H9 (cell line): ENCODE measurements at places on chromosomes 2 and 18. TPM values are rescaled to one million over a fixed set of nuclear protein-coding genes. Genes with fewer than 3 reads are reported as not detected.

DNA sequence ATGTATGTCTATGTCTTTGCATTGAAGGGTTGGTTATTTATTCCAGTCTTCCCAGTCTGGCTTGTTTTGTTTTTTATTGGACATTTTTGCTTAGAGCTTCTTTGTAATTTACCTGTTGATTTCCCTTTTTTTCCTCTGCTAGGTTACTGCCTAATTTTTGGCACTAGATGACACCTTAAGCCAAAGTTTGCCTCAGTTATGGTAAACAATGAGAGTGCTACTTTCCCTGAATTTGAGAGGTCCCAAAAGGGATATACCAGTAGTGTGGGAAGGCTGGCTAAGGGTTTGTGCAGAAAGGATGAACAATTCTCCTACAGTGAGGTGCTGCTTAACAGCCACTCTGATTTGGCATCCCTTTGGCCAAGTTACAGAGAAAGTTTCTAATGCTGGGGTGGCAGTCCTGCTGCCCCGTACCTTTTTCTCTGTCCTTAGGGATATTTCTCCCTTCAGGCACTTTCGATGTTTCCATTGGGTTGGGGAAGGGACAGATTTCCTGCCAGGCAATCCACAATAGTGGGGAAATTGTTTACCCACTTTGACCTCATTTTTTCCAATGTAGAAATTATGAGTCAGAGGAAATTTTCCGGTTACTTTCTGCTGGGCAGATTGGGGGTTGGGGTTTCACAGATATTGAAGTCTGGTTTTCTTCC, 354.9 kb downstream of the PTPRM start:
- DNase-seq, result no peak

GRCh38 chr2:171574149-171574795, 52.0 kb downstream of the CYBRD1 start:
- peak; percentile 84 for DNase-seq

DNA sequence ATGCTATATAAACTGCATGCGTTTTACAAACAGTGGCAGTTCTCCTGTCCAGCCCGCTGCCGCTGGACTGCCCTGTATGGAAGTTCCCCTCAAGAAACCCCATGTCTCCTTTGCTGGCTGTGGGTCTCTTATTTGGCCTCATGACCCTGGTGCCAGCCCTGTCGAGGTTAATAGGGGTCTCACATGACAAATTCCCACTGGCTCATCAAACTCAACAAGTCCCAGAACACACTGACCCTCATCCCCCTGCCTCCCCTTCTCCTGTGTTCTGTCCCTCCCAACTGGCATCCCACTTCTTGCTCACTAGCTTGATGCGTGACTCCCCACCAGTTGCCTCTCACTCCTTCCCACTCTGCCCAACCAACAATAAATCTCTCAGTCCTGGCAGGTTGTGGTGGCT, 137.6 kb upstream of the HS6ST1 start:
- peak; percentile 4 for DNase-seq

- no peak for DNase-seq
Measured at GRCh38 chr18:37536656-37537055, 28.9 kb downstream of the CELF4 start.

GRCh38 chr2:30666266-30666874, 140.9 kb downstream of the CAPN13 start:
- peak; percentile 21 for DNase-seq

- DNase-seq, result peak; percentile 20
Measured at GRCh38 chr2:112163541-112163981, 25.4 kb downstream of the FBLN7 start.

- no peak for DNase-seq
Measured at GRCh38 chr2:100784681-100785080, 35.3 kb upstream of the NPAS2 start.

DNA sequence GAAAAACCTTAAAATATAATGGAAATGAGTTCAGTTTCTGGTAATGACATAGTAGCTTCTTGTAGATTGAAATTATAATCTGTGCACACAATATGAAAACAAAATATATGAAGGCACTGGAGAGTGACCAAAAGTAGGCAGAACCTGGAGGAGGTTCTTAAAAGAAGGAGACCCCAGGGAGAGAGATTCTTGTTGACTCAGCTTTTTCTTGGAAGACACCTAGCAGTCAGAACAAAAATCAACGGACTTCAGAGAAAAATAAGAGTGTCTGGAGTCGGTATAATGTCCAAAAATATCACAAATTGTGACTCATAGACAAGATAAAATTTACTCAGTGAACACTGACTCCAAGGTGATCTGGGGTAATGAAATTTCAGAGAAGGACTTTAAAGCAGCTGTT, 286.5 kb downstream of the CCDC178 start:
- DNase-seq, result no peak

GRCh38 chr2:127586136-127586535, 50.7 kb downstream of the MYO7B start:
- no peak for DNase-seq

GRCh38 chr2:15069149-15069548, 436.6 kb downstream of the LRATD1 start:
- no peak for DNase-seq

- no peak for DNase-seq
Measured at GRCh38 chr2:220458051-220458450, 830.6 kb downstream of the SLC4A3 start.

- DNase-seq, result no peak
Measured at GRCh38 chr2:185531721-185532120, 206.9 kb upstream of the FSIP2 start.

DNA sequence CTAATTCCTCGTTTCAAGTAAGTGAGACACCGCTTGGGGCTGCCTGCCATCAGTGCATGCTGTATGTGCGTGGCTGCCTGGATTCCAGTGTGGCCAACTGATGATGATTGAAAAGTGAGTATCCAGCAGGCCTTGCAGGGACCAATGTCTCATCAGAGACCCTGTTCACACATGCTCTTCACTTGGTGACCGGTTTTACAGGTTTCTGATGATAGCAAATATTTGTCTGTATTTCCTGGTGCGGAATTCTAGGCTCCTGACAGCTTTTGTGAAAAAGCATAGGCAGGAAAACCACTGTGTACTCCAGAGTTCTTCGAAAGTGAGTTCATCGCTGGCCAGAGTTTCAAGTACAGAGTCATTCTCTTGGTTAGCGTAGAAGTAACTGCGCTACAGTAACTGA, 13.8 kb upstream of the YWHAQ start:
- DNase-seq, result no peak

MTERF4 gene
- total RNA-seq, result 35.0 and 36.6 TPM in 2 replicates

PAIP2B gene
- 16.8 and 17.7 TPM in 2 replicates for total RNA-seq

MATN3 gene
- total RNA-seq, result 12.2 and 13.5 TPM in 2 replicates

PAX8 gene
- not detected in 2 replicates for total RNA-seq

DYNAP gene
- 2.3 and 2.5 TPM in 2 replicates for total RNA-seq

COL3A1 gene
- not detected in 2 replicates for total RNA-seq

CERS6 gene
- 17.5 and 17.7 TPM in 2 replicates for total RNA-seq

TMEM169 gene
- 0.97 and 1.0 TPM in 2 replicates for total RNA-seq

TSGA10 gene
- 6.1 and 6.3 TPM in 2 replicates for total RNA-seq

LMAN1 gene
- total RNA-seq, result 61.1 and 63.6 TPM in 2 replicates
